ENCODE measurements at places on chromosomes 13 and 19. TPM values are rescaled to one million over a fixed set of nuclear protein-coding genes. Genes with fewer than 3 reads are reported as not detected.

GRCh38 chr13:45105895-45106294 is 14.4 kb upstream of the GTF2F2 start:
- DNase-seq = no peak

DNA sequence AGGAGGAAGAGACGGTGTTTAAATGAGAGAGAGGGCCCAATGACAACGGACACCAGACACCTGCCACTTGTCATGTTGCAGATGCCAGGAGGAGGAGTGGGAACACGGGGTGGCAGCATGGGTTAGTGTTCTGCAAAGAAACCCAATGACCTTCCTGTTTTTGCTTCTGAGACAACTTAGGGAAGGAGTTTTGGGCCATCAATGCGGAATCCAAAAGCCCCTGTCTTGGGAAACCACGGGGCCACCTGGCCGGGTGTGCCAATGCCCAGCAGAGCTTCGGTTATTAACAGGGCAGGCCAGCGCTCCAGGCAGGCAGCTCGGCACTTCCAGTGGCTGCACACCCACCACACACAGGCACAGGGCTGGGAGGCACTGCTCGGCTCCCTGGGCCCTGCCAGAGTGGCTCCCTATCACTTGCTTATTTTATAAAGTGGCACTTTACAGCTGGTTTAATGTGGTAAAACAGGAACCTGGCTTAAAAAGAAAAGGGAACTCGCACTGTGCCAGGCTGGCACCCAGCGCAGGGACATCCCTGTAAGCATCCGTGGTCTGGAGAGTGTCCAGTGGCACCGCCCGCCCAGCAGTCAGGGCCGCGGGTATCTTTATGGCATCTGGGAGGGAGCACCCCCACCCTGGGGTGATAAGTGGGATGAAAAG is 19.1 kb downstream of the ELL start:
- DNase-seq = no peak

- no peak for DNase-seq
Measured at GRCh38 chr13:113162783-113163685, 4.6 kb downstream of the PROZ start.

DNA sequence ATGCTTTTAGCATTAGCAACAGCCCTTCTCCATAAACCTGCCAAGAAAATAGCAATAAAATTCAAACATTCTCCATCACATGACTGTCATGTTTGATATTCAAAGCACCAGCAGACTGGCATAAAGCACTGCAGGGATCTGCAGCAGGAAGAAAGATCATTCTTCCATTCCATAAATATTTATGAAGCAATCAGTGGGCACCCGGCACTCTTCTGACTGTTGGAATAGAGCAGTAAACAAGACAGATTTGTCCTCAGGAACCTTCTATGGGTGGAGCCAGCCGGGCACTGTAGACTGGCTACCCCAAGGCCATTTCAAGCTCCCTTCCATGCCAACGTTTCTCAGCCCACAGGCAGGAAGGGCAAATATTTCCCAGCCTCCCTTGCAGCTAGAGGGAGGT is 25.5 kb downstream of the PLA2G4C start:
- no peak for DNase-seq

SCN1B gene
- 4.3 TPM for total RNA-seq

DNA sequence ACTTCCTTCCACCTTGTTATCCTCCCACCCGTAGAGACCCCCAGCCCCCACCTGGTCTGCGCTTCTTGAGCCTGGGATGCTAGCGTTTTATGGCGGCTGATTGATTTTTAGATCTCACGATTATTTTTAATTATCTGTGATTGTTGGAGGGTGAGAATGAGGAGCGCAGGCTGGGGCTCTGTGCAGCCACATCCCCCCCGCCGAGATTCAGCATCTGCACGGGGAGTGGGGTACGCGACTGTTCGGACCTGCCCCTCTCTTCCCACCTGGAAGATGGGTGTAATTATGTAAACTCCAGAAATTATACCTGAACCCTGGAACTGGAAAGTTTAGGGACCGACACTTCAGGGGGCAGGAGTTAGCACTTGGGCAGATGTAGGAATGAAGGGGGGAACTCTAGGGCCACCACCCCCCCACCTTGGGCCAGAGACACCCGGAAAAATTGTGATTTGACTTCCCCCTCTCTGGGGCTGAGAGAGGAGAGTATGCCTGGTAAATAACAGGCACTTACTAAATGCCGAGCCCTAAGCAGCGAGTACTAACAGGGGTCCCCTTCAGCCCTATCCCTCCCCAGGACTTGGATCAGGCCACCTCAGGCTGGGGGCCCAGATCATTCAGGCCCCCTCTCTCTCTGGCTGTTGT is 1.8 kb upstream of the ONECUT3 start:
- no peak for DNase-seq

- no peak for DNase-seq
Measured at GRCh38 chr19:39187552-39187943, 9.2 kb upstream of the NCCRP1 start.

- DNase-seq = no peak
Measured at GRCh38 chr13:70128098-70128497, 19.8 kb upstream of the KLHL1 start.

BRSK1 gene
- 0.20 TPM for total RNA-seq

- no peak for DNase-seq
Measured at GRCh38 chr19:39498798-39499642, at the start of gene DLL3. Gene DLL3 (plus strand): TSS chr19:39498947. CDS start chr19:39498975, 28 bp downstream.

GRCh38 chr19:38888876-38889275 is 10.5 kb downstream of the SIRT2 start:
- DNase-seq = no peak

DNA sequence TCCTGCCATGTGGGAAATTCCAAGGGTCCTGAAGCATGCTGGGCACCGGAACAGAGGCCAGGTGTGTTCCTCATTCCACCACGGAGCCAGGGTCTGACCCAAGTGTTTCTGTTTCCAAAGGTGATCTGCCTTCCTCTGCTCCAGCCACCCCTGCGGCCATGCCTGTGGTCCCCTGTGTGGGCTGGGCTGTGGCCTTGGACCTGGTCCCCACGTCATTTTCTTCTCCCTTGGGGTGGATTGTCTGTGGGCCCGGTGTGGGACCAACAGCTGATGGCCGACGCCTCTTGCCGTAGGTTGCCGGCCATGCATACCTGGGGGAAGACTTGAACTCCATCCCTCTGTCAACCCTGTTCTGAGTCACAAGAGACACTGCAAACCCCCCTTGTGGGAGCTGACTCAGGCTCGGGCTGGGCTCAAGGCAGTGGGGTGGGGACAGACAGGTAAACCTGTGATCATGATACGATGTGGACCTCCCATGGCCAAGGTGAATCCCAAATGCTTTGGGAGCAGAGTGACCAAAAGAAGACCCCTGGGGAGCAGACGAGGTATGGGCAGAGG is 35.0 kb downstream of the ATP11A start:
- DNase-seq = no peak

GRCh38 chr13:30618186-30618929 is 638 bp downstream of the USPL1 start:
- DNase-seq = peak; percentile 67

DNA sequence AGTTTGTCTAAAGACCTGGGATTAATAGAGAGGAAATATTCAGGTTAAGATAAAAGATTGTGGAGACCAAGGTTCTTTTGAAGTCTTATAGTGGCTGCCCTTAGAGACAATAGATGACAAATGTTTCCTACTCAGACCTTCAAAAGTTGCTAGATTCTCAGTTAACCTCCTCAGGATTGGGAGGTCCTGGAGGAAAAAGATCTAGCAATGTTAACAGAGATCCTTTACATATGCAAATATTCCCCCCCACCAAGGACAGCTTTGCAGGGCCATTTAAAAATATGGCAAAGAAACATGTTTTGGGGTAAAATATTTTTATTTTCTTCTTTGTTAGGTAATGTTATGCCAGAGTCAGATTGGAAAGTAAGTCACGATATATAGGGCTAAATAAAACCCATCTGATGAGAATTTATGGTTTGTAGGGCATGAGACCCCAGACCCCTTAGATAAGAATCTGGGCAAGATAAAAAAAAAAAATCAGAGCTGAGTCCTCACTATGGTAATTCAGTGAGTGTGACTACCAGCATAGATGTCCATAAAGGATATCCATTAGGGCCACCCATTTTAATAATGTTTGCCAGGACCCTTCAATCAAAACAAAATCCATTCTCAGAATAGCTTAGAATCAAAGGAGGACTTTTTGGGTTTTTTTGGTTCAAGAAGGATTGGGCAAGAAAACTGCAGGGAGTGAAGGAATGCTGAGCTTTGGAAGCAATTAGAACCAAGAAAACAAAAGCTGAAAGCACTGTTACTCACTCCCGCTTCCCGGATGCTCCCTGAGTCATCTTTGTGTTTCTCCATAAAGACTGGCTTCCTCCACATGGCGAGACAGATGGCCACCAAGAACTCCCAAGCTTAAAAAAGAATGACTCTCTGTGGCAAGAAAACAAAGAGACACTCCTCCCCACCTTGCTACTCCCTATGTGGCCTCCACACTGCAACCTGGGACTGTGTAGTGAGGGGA is 28.2 kb downstream of the VSTM1 start:
- DNase-seq = no peak

GRCh38 chr19:12983542-12984142 is 11.6 kb upstream of the NFIX start:
- peak; percentile 81 for DNase-seq

DNA sequence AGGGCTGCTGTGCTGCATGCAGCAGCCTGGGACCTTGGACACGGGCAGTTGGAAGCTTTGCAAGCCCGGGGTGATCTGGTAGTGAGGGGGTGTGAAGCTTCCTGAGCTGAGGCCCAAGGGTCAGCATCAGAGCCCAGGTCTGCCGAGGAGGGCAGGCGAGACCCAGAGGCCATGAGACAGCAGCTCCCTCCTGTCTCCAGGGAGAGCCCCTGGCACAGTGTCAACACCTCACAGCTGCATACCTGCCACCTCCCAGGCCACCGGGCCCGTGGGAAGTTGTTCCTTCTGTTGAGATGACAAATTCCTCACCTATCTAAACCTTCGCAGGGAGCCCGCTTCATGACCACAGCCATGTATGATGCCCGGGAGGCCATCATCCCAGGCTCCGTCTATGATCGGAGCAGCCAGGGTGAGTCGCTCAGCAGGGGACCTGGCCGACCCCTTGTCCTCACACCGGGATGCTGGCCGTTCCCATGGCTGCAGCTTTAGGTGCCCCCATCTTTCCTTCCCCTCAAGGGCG is 32.1 kb downstream of the CERS1 start:
- peak; percentile 49 for DNase-seq

RXFP2 gene
- not detected for total RNA-seq

MYH14 gene
- 69.2 TPM for total RNA-seq

CD22 gene
- total RNA-seq = 1.3 TPM

PPAN gene
- 19.1 TPM for total RNA-seq

GRCh38 chr13:79749984-79750551 is 269.1 kb downstream of the NDFIP2 start:
- DNase-seq = no peak

GRCh38 chr19:51226067-51226466 is 1.2 kb downstream of the CD33 start:
- no peak for DNase-seq

- no peak for DNase-seq
Measured at GRCh38 chr13:99307648-99308339, 595 bp upstream of the GPR183 start.

- no peak for DNase-seq
Measured at GRCh38 chr19:13463296-13463695, 43.0 kb downstream of the CACNA1A start.

DNA sequence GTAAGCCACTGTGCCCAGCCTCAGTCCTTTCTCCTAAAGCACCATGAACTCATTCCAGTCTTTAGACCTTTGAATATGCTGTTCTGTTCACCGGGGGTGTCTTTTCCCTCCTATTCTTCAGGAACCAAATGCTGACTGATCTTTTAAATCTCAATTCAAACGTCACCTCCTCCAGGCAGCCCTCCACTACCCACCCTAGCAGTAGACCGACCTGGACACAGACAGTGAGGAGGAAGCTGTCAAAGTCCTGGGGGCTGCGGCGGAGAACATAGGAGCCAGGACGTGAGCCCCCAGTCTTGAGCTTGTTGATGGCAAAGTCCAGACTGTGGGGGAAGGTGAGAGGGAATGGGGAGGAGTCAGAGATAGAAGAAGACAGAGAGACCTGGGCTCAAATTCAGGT is 7.8 kb downstream of the JAK3 start:
- DNase-seq = no peak

- no peak for DNase-seq
Measured at GRCh38 chr19:48372904-48373303, 8.7 kb downstream of the SYNGR4 start.

- no peak for DNase-seq
Measured at GRCh38 chr19:43683905-43684304, 13.9 kb upstream of the PLAUR start.

DNA sequence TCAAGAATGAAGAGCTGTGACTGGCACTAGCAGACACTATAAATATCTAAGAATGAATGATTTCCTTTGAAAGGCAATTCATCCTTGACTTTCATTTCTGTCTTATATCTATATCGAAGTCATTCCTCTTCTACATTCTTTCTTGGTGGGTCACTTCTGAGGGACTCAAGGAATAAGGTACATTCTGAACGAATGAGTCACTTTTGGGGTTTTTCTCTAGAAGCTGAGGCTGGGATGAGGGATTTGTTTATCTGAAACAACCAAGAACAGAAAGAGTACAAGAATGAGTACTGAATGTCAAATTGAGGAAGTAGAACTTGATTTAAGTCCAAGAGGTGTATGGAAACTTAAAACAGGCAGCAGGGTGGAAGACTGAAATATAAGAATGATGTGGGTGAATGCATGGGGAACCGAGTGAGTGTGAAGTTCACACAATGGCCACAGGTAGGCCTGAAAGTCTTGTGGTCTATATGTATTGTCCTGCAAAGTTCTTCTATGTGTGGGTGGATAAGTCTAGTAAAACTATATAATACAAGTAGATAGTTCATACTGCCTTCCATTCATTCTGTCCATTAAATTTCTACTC is 343.9 kb downstream of the OXGR1 start:
- DNase-seq = no peak

CCDC122 gene
- 2.9 TPM for total RNA-seq

DNA sequence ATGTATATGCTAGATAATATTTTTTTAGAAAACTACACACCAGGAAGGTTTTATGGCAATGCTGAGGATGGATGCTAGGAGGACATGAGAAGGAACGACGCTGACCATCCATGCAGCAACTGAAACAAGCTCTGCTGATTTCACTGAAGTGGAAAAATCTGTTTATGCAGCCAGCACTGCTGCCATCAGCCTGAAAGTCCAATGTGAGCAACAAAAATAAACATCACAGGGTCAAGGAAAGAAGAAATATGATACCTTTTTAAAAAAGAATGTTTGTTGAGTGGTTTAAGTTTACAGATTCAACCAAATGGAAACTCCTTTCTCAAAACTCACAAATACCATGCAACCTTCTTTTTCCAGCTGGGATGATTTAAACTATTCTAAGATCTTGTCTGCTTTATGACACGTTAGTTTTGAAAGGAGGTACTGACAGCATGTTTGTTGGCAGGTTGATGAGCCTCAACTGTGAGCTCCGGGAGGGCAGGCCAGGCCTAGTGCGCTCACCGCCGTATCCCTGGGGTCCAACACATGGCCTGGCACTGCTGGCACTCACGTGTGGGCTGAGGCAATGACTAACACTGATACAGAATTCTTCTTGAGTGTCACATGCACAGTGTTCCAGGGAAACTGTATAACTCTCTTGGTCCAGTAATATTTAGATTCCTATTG is 46.8 kb downstream of the LATS2 start:
- peak; percentile 81 for DNase-seq

CBY2 gene
- total RNA-seq = not detected

- DNase-seq = no peak
Measured at GRCh38 chr19:47613165-47614020, 4.5 kb downstream of the BICRA start.

GRCh38 chr13:113445791-113446487 is 7.3 kb downstream of the ADPRHL1 start:
- DNase-seq = no peak

GRCh38 chr13:99015606-99016490 is 38.0 kb upstream of the DOCK9 start:
- no peak for DNase-seq

- peak; percentile 55 for DNase-seq
Measured at GRCh38 chr19:3801412-3802096, 15.4 kb upstream of the MATK start.
